EH (cell line): ENCODE measurements at places on chromosomes 6 and 20.

GRCh38 chr20:57581202-57582028 is 20.5 kb downstream of the PCK1 start:
- no peak for DNase-seq

GRCh38 chr20:45306431-45306982 is at the start of gene RBPJL:
RBPJL (plus strand) TSS chr20:45306840; CDS start chr20:45306923, 83 bp downstream.
- DNase-seq, result no peak

GRCh38 chr6:130426066-130426721 is 60.4 kb downstream of the TMEM200A start:
- peak; percentile 41 for DNase-seq

DNA sequence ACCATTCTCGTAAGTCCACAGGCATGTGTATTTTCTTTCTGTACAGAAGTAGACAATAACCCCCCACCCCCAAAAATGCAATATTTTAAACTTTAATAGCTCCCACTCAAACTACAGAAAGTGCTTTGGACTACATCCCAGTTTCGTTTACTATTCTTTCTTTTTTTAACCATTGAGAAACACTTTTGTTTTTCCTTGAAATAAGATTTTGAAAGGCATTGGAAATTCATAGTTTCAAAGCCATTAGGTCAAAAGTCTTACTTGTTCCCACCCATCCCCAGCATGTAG is 140.0 kb downstream of the KIF16B start:
- no peak for DNase-seq

GRCh38 chr20:53899351-53900167 is 170.8 kb downstream of the BCAS1 start:
- peak; percentile 83 for DNase-seq

DNA sequence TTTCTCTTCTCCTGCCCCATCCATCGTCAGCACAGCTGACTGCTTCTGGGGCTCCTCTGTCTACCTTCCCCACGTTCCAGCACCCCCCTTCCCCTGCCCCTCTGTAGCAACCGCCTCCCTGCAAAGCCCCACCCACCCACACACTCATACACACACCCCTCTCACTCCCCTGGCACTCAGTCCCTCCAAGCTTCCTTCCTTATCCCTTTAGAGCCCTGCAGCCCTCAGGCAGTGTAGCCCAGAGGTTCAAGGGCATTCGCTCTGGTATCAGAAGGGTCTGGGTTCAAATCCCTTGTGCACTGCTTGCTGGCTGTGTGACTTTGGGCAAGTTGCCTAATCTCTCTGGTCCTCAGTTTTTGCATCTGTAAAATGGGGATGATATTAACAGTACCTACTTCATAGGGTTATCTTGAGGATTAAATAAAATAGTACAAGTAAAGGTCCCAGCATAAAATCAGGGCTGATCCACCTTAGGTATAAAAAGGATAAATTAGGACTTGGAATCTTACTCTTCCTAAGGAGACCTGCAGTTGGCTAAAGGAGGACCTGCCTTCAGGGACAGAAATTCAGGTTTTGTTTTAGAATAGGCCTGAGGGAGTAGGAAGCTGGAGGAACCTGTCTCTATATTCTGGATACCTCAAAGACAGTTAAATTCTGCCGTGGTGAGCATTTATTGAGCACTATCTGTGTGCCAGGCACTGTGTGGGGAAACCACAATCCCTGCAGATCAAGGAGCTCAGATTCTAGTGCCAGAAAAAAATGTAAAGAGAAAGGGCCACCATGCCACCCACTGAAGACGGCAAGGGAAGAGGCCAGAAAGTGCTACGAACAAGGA is 94.1 kb downstream of the SNX5 start:
- no peak for DNase-seq
